OCI-LY7 (cell line): ENCODE measurements at places on chromosomes 11 and 22. TPM values are rescaled to one million over a fixed set of nuclear protein-coding genes. Genes with fewer than 3 reads are reported as not detected.

GRAMD1B gene
- total RNA-seq = not detected in 2 replicates

GRCh38 chr22:25987948-25988347 lies 181.3 kb upstream of the SEZ6L start:
- DNase-seq = peak; percentile 50

- DNase-seq = no peak
These were observed 1144.5 kb upstream of the CCDC90B start for GRCh38 chr11:84430661-84431060.

DNA sequence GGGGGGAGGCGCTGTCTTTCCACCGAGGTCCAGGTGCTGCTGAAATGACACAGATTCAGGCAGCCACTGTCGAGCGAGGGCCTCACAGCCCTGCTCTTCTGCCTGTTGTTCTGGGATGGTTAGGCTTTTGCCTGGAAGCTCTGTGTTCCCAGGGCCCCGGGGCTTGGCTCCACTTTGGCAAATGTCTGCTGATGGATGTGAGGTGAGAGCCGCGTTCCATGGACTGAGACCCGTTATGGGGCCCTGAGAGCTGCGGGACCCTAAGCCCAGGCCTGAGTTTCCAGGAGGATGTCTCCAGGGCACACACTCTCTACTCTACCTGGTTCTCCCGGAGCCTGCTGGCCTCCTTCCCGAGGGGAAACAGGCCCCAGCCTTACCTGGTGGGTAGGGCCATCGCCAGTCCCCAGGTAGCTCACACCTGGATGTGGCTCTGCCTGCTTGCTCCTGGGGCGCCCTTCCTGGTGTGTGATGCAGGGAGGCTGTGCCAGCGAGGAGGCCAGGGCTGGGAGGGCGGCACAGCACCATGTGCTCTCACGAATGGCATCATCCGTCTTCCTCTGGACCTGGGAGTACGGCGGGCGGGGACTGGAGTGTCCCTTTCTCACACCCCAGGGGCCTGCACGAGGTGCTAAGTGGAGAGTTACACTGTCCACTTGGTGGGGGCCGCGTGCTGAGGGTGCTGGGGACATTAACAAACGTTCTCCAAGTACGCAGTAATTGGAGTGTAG lies 435.5 kb downstream of the TBC1D22A start:
- DNase-seq = no peak

OR5B21 gene
- total RNA-seq = 0.48 and 0.55 TPM in 2 replicates

GRCh38 chr11:89490602-89490980 lies 584 bp downstream of the NOX4 start:
- DNase-seq = no peak

DNA sequence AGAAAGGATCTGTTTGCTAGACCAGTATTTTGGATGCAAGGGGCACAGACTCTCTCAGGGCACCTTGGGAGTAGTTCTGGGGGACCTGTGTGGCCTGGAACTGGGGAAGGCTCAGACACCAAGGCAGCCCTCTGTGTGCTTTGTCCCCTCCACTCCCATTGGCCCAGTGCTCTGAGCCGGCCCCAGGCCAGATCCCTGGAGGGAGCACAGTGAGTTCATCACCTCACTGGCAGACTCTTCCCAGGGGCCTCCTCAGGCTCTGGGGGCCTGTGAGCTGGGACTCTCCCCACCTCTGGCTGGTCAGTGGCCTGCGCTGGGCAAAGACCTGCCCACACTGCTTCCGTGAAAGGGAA lies 51.7 kb downstream of the CHRDL2 start:
- no peak for DNase-seq

GRCh38 chr22:43289976-43290721 lies 53.0 kb downstream of the SCUBE1 start:
- no peak for DNase-seq

MS4A13 gene
- total RNA-seq = not detected in 2 replicates

DNA sequence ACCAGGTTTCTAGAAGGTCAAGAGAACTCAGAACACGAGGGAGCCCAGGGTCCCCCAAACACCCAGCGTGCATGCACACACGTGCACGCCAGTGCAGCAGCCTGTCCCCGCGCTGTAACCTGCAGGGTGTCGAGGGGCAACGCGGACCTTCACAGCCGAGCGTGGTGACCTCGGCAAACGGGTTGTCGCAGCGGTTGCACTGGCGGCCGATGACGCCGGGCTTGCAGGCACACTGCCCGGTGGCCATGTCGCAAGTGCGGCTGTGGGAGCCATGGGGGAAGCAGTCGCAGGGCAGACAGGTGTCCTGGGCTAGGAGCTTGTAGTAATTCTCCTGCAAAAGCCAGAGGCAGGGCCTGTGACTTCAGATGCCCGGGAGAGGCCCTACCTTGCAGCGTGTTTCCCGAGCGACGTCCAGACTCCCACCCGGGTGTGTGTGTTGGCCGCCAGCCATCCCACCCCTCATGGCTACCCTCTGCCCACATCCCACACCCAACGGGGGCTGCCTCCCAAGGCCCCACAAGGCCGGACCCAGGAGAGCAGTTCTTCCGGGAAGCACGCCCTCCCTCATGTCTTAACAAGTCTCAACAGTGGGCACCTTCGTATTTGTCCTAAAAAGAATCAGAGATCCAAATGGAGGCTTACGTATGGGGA lies 56.1 kb downstream of the TRMU start:
- no peak for DNase-seq

DNA sequence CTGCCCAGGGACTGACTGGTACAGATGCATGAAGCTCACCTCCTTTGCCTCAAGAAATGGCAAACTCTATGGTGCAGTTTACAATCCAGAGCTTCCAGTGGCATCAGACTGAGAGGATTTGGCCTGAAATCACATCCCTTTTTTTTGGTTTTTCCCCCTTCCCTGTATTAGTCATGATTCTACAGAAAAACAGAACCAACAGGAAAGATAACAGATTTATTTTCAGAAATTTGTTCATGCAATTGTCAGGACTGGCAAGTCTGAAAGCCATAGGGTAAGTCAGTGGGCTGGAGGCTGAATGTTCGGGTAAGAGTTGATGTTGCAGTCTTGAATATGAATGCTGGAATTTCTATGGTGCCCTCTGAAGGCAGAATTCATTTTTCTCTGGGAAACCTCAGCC lies 12.0 kb upstream of the ZDHHC13 start:
- no peak for DNase-seq

DNA sequence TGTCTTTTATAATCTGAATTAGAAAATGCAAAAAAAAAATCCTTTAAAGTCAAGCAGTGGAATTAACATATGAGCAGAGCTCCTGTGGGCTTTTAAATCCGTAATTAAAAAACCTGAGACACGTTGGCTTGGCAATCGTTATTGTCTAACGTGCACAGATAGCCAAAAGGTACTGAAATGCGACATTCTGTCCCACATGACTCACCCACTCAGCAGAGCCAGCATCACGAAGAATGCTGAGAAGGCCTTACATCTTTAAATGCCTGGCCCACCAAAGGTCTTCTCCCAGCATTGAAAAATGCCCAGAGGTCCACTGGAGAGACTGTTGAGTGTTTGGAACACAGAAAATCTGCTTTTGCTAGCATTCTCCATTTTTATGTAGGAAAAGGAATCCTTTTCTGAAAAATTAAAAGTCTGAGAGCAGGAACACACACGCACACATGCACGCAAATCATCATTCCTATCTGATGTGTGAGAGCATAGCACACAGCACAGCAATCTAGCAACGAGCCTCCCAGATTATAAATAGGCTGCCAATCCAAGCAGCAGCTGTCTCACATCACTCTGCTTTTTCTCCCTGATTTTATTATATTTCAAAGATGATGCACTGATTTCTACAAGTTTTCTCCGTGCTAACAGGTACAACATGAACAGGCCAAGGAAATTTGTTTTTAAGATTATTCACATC lies 94.5 kb downstream of the PHF21A start:
- no peak for DNase-seq

PDGFD gene
- 6.0 and 8.8 TPM in 2 replicates for total RNA-seq

CTSD gene
- 35.5 and 44.1 TPM in 2 replicates for total RNA-seq

- no peak for DNase-seq
These were observed 2.0 kb downstream of the KCNE3 start for GRCh38 chr11:74465291-74465708.

DNA sequence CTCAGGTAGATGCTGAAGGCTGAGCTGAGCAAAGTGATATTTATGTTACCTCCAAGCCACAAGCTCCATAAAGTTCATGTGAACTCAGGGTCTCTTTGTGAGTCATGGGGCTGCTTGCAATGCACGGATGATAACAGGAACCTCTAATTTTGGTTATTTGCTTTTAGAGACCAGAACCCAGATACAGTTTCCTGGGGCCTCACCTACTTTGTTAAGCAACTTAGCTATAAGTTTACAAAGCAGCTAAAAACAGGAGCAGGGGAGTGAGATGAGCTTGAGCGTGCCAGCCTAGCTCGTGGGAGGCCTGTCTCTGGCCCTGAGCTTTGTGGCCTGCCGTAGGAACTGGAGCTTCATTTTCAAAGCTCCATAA lies 29.2 kb downstream of the SREBF2 start:
- DNase-seq = peak; percentile 84

GRCh38 chr22:41885516-41885915 lies 29.4 kb downstream of the SHISA8 start:
- DNase-seq = no peak

DNA sequence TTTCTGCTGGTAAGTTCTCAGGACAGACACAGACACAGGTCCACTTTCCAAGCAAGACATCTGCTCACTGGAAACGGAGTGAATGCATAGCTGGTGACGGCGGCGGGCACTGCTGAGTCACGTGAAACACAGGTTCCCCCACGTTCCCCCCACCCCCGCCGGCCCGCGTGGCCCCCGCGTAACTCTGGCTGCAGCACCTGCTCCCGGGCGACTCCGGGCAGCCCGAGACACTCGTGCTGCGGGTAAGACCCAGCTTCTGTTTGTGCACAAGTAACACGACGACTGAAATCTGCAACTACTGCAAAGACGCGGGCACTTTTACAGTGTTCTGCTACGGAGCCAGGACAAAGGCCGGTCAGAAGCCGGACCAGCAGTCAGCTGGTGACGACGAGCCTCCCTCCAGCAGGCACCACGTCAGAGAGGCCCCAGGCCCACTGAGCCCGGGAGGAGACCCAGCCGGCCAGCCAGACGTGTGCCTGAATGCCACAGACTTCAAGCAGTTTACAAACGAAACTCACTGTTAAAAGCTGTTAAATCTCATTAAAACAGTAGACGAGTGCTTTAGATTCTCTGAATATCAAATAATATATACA lies 12.9 kb upstream of the ARFGAP3 start:
- no peak for DNase-seq

DTX4 gene
- total RNA-seq = 9.4 and 9.9 TPM in 2 replicates

ALDH3B1 gene
- total RNA-seq = 0.53 and 0.65 TPM in 2 replicates

- no peak for DNase-seq
These were observed 135.8 kb downstream of the TEAD1 start for GRCh38 chr11:12809864-12810567.

DNA sequence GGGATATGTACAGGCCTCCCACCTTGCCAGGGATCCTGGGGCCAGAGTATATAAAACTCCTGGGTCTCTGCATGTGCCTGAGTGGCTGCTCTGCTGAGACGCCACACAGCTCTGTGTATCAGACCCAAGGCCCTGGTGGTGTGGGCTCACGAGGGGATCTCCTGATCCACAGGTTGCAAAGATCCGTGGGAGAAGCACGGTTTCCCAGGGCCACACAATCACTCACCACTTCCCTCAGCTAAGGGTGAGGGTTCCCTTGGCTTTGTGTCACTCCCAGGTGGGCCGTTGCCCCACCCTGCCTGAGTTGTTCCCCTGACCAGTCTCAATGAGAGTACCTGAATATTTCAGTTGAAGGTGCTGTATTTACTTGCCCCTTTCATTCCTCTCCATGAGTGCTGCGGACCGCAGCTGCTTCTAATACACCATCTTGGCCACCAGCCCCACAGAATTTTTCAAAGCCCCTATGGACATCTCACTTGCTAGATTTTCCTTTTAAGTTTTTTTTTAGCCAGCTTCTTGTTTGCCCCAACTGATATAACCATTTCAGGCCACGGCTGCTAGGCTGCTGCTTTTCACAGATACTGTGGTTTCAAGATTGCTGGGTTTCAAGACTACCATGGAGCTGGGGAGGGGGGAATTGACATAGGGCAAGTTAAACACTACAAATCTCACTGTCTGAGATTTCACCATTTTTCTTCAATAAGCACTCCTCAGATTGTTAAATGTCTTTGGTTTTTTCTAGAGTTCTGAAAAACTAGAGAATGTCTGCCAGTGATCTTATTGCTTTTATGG lies 13.7 kb upstream of the DEPDC7 start:
- no peak for DNase-seq

DNA sequence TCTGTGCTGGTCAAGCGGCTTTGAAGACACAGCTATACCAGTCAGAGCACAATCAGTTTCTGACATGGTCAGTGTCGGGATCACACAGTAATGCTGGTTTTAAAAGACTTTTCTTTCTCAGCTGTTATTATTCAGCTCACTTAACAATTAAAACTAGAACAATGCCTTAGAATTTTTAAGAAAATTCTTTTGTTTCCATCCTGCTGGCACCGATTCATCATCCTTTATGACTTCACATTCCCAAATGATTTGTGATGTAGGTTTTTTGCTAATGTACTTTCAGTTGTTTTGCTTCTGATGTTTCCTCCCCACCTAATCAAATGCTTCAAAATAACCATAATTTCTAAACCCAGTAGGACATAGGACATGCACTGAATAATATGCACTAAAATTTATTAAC lies 34.5 kb upstream of the OLFML1 start:
- DNase-seq = no peak

CRACR2B gene
- 20.1 and 21.0 TPM in 2 replicates for total RNA-seq

GRCh38 chr11:120020981-120021380 lies 116.9 kb downstream of the TRIM29 start:
- DNase-seq = no peak

- no peak for DNase-seq
These were observed 99.9 kb downstream of the MED15 start for GRCh38 chr22:20607157-20607907.

DNA sequence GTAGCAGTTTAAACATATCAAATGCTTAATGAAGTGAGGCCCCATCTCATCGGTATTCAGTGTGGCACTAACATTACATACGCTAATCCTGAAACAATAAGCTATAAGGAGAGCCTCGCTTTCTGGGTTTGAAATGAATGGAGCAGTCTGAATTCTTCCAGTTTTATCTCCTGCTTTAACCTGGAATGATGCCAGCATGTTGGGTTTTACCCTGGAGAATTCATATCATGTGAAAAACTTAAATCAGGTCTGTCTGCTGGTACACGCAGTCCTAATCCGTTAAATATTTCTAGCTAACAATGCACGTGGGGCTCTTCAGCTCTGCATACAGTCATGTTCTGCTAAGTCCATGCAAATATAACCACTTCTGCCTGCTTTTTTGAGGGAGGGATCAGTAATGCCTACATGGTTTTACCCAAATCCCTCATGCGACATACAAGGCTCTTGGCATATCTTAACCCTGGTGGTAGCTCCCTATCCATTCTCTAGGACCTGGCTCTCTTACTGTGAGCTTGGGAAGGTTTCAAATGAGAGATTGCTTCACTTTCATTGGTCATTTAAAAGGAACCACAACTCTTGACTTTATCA lies 92.7 kb downstream of the COMMD9 start:
- DNase-seq = no peak

GRCh38 chr11:30586251-30587144 lies at the start of gene MPPED2:
Gene MPPED2, minus strand, starts transcription at chr11:30586353. Its CDS starts 5,980 bp downstream, at chr11:30580373.
- no peak for DNase-seq

CRYBA4 gene
- 1.3 TPM in 1 of 2 replicates, not detected in the other for total RNA-seq

MAPK8IP2 gene
- 1.5 and 2.2 TPM in 2 replicates for total RNA-seq

OVOL1 gene
- total RNA-seq = not detected in 2 replicates
